Hair follicular keratinocyte (primary cell): ENCODE measurements at places on chromosomes 4 and X. TPM values are rescaled to one million over a fixed set of nuclear protein-coding genes. Genes with fewer than 3 reads are reported as not detected.

OTUD6A gene
- total RNA-seq: not detected in 2 replicates

CLDN22 gene
- not detected in 2 replicates for total RNA-seq

ALB gene
- total RNA-seq: not detected in 2 replicates

SCML1 gene
- 6.7 and 9.9 TPM in 2 replicates for total RNA-seq

GABRA4 gene
- not detected in 2 replicates for total RNA-seq

CT45A10 gene
- not detected in 2 replicates for total RNA-seq

VEGFC gene
- 45.7 and 61.1 TPM in 2 replicates for total RNA-seq

FOXP3 gene
- total RNA-seq: not detected in 2 replicates

FAT1 gene
- 265 and 372 TPM in 2 replicates for total RNA-seq

CTAG2 gene
- total RNA-seq: not detected in 2 replicates

TMPRSS11B gene
- total RNA-seq: not detected in 2 replicates

BEX2 gene
- total RNA-seq: 13.8 and 24.0 TPM in 2 replicates

LNX1 gene
- total RNA-seq: 0.11 and 0.39 TPM in 2 replicates

NDUFC1 gene
- total RNA-seq: 63.4 and 67.2 TPM in 2 replicates

SLC25A53 gene
- total RNA-seq: 2.6 and 4.7 TPM in 2 replicates

MRPS18C gene
- 20.5 and 27.1 TPM in 2 replicates for total RNA-seq

DCLK2 gene
- total RNA-seq: not detected in 2 replicates

TLR1 gene
- 0.61 and 2.4 TPM in 2 replicates for total RNA-seq

ABCG2 gene
- total RNA-seq: 2.8 and 3.0 TPM in 2 replicates

DGKK gene
- total RNA-seq: not detected in 2 replicates

KCNIP4 gene
- total RNA-seq: 0.39 TPM in 1 of 2 replicates, not detected in the other

GALNTL6 gene
- not detected in 2 replicates for total RNA-seq
